ENCODE measurements at places on chromosomes 2 and 18. TPM values are rescaled to one million over a fixed set of nuclear protein-coding genes. Genes with fewer than 3 reads are reported as not detected.
A peak's percentile ranks its signal among the peaks of the same experiment; 100 is the strongest.

The CACNB4 gene
- total RNA-seq, result 0.29 TPM

The NETO1 gene
- total RNA-seq, result not detected

- no peak for DNase-seq
Measured at GRCh38 chr2:43034242-43034619, 192.2 kb downstream of the ZFP36L2 start.

DNA sequence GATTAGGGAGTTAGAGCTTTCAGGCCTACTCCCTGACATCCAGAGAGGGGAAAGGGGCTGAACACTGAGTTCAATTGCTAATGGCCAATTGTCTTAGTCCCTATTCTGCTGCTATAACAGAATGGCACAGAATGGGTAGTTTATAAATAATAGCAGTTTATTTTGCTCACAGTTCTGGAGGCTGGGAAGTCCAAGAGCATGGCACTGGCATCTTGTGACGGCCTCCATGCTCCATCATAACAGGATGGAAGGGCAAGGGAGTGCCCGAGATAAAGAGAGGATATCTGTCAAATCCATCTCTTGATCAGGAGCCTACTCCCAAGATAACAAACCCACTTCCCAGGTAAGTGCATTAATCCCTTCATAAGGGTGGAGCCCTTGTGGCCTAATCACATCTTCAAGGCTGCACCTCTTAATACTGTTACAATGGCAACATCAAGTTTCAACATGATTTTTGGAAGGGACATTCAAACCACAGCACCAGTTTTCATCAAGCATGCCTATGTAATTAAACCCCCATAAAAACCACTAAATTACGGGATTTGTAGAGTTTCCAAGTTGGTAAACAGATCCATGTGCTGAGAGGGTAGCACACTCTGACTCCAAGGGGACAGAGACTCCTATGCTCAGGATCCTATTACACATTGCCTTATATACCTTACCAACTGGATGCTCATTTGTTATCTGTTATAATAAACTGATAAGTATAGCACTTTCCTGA, 44.6 kb downstream of the BAZ2B start:
- DNase-seq, result no peak

- no peak for DNase-seq
Measured at GRCh38 chr18:49988101-49988500, 174.8 kb upstream of the ACAA2 start.

DNA sequence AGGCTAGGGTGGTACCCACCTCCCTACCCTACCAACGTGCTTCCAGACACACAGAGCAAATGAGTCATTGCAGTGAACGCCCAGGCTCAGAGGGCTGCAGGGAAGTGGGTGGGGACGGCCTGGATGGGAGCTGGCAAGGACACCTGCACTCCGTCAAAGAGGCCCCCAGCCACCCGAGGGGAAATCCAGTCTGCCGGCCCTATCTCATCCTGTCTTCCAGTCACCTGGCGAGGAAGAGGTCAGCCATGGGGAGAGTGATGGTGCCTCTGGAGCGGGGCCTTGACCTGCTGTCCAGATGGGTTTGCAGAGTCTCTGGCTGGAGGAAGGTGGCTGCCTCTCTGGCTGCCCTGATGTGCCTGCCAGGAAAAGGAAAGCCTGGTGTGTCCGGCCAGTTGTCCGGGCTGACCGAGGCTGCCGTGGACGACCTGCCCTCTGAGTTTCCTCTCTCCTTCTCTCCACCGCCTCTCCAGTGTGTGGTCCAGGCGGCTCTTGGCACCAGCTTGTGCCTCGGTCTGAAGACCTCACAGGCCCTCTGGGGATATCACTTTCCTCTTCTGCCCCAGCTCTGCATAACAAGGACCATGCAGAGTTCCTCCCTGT, 209.7 kb upstream of the COPS8 start:
- DNase-seq, result peak; percentile 13

Measured in activated CD8-positive, alpha-beta T cell treated with anti-CD3 and anti-CD28 coated beads, Interleukin-2, amount 10 ng/mL, durations not matched to agents 7 days and 5 days (primary cell).